ENCODE measurements at places on chromosomes 7 and 10. TPM values are rescaled to one million over a fixed set of nuclear protein-coding genes. Genes with fewer than 3 reads are reported as not detected.

DNA sequence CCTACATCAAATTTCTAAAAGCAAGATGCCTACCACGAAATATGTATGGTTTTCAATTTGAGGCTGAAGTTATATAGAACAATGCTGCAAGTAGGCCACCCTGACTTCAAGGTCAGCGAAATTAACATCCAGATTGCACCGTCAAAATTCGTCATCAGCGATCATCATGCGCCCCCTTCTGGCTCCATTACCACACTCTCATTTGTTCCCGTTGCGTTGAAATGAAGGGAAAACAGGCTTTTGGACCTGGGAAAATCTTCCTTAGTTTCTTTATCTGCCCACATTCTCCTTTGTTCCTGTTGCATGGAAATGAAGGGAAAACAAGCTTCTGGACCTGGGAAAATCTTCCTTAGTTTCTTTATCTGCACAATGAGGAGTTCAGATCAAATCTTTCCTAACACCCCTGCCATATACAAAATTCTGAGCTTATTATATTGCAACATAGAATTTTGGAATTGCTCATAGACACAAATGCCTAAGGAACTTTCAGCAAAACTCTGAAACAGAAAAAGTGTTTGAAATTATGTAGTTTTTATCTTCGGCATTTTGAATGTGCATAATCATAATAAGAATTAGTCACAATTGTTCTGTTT, 98.2 kb upstream of the PRKCQ start:
- no peak for DNase-seq

GRCh38 chr7:45662540-45663166, 88.5 kb downstream of the ADCY1 start:
- peak; percentile 61 for DNase-seq

The PNLIPRP3 gene
- not detected for total RNA-seq

DNA sequence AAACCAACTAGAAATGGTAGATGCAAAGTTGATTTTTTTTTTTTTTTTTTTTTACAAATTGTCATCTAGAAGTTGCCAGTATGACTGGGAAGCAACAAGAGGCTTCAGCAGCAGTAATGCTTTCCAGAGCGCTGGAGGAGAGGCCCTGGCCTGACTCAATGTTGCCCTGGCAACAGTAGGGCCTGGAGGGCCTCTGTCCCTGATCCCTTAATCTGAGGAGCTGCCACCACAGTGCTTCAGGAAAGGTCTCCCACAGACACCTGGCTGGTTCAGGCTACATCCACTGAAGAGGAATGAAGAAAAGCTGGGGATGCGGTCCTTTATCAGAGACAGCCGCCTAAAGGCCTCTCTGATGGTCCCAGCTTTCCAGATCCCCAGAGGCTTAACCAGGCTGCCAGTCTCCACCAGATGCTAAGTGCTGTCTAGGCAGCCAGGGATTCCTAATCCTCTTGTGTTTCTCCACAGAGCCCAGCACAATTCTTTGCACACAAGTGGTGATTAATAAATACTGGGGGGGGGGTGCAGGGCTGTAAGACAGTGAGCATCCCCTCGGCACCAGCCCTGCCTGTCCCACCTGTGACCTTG, 33.7 kb downstream of the ZNF777 start:
- no peak for DNase-seq

The SEPTIN7 gene
- 156 TPM for total RNA-seq

The VPS37D gene
- total RNA-seq, result 12.9 TPM

DNA sequence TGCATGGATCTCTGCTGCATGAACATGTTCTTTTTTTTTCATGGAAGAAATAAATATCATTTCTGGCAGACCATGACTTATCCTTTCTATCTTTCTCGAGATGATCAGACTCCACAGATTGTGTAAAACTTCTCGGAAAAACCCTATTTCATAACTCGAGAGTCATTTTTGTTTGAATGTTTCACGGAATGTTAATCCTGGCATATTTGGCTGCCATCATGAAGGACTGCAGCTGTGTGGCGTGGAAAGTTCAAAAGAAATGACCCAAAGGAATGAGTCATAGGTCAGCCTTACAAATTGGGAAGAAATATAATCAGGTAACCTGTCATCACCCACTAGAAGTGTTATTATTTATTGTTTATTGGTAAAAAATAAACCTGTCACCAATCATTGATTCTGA, 566.8 kb downstream of the SDK1 start:
- no peak for DNase-seq

GRCh38 chr7:2691011-2691707, 3.2 kb downstream of the AMZ1 start:
- no peak for DNase-seq

GRCh38 chr7:150404172-150404804, 25.2 kb downstream of the ZNF775 start:
- DNase-seq, result no peak

The OR13A1 gene
- total RNA-seq, result 0.14 TPM

- no peak for DNase-seq
Measured at GRCh38 chr7:91212582-91212981, 51.7 kb upstream of the FZD1 start.

The LIPM gene
- total RNA-seq, result not detected

- no peak for DNase-seq
Measured at GRCh38 chr10:77564731-77565589, 72.6 kb downstream of the KCNMA1 start.

- no peak for DNase-seq
Measured at GRCh38 chr7:66157060-66157459, 42.4 kb downstream of the CRCP start.

The DRGX gene
- total RNA-seq, result 0.22 TPM

The RNF32 gene
- 2.6 TPM for total RNA-seq

The PPP1R17 gene
- 4.5 TPM for total RNA-seq

DNA sequence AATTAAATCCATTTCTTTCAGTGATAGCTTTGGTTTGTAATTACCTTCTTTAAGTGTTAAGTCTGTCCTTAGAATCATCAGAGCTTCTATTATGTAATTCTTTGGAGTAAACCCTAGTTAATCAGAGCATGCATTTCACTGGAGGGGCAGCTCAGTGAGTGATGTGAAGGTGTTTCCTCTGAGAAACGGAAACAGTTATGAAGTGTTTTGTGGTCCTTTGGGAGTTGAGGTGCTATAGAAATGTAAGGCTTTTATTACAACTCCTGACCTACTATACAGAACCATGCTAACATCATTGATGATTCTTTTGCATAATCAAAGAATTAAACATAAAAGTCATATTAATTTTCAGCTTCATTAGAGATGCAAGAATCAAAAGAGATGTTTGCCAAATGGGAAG, 141.5 kb downstream of the EXOC4 start:
- no peak for DNase-seq

- no peak for DNase-seq
Measured at GRCh38 chr10:63229161-63229560, 96.0 kb downstream of the NRBF2 start.

DNA sequence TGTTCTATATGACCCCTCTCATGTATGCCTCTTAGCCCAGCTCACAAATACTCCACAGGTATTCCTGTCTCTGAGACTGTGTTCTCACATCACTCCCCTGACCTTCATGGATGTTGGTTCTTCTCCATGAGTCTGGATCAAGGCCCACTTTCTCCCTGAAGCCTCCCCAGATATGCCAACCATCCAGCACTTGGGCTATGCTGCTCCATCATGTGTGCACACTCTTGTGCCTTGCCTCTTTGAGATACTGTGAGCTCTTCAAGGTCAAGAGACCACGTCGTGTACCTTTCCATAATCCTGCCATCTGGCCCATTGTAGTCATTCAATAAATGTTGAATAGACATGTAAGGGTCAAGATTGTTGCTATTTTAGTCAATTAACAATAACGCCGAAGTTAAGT, 30.1 kb upstream of the TM9SF3 start:
- no peak for DNase-seq

DNA sequence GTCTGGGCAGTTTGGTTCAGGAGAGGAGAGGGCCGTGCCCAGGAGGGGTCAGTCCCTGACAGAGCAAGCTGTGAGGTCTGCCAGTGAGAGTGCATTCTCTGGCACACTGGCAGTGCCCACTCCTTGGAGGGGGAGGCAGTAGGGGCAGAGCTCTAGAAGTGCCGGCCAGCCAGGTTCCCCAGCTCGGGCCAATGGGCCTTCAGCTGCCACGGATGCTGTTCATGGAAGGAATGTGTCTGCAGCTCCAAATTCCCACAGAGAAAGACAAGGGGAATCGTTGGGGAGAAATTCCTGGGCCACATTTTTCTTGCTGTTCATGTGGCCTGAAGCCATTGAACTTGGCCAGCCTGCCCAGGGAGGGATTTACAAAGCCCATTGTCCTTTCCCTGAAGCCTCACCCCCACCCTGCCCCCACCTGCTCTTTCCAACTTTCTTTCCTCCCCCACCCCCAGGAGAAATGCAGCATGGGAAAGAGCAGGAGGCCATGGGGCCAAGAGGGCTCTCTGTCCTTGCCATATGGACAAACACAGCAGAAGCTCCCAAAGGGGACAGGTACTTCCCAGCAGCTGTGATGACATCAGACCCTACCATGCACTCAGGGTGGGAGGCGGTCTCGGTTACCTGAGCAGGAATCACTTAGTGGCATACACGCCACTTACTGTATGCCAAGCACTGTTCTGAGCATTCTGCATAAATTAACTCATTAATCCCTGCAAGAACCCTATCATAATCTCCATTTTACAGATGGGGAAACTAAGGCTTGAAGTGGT, 70.7 kb downstream of the ARHGAP22 start:
- peak; percentile 56 for DNase-seq

The ANXA8L1 gene
- 0.97 TPM for total RNA-seq

The ADARB2 gene
- total RNA-seq, result 5.2 TPM

- DNase-seq, result no peak
Measured at GRCh38 chr10:97876402-97876801, 26.8 kb downstream of the GOLGA7B start.

DNA sequence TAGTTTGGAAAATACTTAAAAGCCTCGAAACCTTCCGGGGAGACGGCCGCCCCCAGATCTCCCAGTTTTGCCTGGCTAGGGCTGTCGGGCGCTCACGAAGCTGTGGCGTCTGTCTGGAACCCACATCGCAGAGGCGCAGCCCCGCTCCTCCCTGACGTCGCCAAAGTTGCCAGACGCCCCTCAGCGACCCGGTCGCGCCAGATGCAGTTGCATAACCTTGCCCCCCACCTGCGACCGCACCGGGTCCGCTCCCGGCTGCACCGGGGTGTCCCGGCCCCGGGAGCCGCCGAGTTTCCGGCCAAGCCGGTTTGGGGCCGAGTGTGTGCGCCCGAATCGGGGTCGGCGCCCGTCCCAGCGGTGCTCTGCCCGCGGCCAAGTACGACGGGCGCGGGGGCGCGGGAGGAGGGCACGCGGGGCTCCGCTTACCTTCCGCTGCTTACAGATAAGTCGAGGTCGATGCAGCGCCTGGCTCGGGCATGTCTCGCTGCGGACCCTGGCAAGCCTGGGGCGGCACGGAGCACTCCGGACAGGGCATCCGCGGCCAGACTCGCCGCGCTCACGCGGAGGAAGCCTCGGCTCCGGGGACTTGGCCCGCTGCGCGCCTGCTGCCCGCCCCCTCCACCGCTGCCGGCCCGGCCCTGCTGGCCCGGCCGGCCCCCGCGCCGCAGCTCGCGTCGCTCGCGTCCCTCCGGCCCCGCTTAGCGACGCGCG, 665 bp downstream of the INSYN2A start:
- DNase-seq, result no peak

GRCh38 chr7:20459419-20459818, 128.7 kb downstream of the ITGB8 start:
- no peak for DNase-seq

DNA sequence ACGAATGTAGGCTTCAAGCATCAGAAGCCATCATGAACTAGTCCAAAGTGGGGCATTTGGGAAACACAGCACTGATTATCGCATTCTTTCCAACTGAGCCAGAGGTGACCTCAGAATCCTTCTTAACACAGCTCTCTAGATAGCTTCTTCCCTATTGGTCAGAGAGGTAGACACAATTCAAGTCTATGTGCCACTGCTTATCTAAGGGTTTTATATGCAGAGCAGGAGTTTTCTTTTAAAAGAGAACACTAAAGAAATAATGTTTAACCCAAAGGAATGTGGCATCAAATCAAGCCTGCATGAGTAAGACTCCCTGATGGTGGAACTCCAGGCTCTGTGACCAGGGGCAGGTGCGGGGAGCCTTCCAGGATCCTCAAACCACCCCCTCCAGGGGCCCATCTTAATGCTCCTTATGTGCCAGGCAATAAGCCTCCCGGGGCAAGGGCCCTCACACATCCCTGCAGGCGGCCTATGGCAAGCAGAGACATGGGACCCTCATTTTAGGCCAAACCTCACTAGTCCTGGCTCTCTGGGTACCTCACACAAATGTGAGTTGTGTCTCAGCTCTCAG, 13.8 kb downstream of the HSPA12A start:
- no peak for DNase-seq

DNA sequence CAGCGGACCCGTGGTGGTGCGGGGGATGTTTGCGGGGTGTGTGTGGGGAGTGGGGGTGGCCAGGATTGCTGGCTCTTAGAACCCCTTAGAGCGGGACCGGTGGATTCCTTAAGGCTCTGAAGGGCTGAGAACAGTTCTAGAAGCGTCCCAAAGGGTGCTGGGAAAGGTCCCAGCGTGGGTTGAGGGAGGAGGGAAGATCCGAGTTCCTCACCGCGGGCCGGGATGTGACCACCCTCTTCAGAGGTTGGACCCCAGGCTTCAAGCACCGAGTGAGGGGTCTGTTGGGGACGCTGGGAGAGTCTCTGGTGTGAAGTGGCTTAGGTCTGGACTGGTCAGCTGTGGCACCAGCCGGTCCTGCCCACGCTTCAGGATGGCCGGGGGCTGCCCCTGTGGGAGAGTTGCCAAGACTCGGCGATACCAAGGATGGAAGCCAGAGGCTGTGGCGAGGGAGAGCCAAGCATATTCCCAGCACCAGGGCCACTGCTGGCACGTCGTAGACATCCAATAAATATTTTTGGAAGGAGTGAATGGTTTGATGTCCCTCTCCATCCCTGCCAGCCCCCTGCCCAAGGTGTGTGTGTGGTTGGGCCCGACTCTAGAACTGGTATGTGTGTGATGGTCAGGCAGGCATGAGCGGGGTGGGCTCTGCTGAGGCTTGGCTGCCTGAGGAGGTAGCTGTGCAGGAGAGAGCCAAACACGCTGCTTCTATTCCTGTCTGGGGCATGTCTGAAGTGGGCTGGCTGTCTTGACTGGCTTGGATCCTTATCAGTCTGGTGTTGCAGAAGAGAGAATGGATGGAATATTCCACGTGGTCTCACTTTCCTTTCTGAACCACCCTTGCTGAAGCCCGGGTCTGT, 19.2 kb downstream of the ZNF775 start:
- no peak for DNase-seq

The UNCX gene
- 0.48 TPM for total RNA-seq

GRCh38 chr7:1543826-1544177, 12.2 kb downstream of the TMEM184A start:
- no peak for DNase-seq

DNA sequence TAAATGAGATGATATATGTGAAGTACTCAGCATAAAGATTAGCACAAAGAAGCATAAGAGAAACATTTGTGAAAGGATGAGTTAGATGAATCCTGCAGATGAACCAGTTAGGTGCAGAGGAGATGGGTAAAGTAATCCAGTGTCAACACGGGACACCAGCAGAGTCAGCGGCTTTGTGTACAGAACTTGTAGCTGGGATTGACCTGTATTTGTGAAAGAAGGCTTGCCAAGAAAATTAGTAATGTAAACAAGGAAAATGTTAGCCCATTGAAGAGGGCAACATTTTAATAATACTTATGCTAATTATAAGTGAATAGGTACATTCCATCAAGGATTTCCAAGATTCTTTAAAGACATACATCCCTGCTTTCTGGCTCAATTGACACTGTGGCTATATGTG, 255.7 kb downstream of the PTEN start:
- DNase-seq, result no peak

The OPALIN gene
- not detected for total RNA-seq

GRCh38 chr7:132103718-132104117, 472.6 kb downstream of the PLXNA4 start:
- DNase-seq, result no peak

Data from type B pancreatic cell (in vitro differentiated cells).